Naive thymus-derived CD8-positive, alpha-beta T cell (primary cell): ENCODE measurements at places on chromosomes 12 and 14.

- DNase-seq, result no peak
Observed at GRCh38 chr12:93982771-93983315, 165.5 kb upstream of the PLXNC1 start.

DNA sequence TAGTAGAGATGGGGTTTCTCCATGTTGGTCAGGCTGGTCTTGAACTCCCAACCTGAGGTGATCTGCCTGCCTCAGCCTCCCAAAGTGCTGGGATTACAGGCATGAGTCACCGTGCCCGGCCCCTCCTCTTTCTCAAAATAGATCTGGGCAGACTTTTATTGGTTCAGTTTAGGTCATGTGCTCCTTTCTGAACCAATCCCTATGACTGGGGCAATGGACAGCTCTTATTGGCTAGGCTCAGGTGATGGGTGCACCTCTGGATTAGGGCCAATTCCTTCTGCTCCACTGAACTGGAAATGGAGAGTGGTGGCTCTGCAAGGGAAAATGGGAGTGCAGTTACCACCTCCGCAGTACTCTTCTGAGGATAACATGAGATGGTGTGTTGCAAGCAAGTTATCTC is 6.2 kb upstream of the ATP6V0A2 start:
- no peak for DNase-seq

GRCh38 chr12:78271546-78271945 is 440.9 kb downstream of the NAV3 start:
- no peak for DNase-seq

DNA sequence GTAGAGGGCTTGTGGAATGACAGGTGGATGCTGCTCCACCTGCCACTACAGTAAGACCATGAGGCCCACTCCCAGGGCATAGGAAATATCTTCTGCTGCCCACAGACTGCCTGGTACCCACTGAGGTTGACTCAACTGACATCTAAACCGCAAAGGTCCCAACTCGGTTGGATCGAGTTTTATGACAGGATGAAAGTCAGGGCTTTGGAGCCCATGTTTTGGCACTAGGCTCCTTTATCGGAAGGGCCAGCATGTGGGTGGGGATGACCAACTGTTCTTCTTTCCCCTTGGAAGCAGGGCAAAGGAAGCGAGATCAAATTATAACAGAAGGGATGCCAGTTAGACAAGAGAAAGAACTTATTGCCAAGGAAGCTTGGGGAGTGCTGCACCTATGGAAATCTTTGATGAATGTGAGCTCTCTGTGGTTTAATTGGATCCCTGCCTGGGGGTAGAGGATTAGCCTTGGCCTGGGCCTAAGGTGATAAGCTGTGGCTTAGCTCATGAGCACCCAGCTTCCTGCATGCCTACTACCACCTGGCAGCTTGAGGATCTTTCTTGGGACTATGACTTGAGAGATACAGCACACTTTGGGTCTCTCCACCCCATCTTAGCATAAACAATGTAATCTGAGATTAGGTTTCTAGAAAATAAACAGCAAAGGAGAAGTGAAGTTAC is 121.8 kb downstream of the KCNA5 start:
- DNase-seq, result no peak
